ENCODE measurements at places on chromosomes 7 and 10.

DNA sequence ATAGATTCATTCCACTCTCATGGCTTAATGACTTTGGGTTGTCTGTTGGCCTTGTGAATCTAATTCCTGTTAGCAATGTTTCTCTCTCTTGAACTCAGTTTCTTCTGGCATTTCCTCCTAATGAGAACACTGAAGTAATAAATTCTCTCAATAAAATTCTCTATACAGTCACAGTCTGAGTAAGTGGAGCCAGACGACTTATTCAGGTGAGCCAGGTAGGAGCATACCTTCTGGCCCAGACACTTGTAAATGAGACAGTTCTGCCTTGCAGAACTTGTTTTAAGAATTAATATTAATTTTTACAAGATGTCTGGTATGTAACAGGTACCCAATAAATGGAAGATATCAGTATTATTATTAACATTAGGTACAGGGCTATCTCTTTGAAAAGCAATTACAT lies 28.6 kb upstream of the AGR2 start:
- DNase-seq: no peak

- no peak for DNase-seq
Measured at GRCh38 chr7:38840736-38841460, 68.1 kb downstream of the VPS41 start.

- no peak for DNase-seq
Measured at GRCh38 chr10:46541017-46541661, 15.3 kb downstream of the GPRIN2 start.

DNA sequence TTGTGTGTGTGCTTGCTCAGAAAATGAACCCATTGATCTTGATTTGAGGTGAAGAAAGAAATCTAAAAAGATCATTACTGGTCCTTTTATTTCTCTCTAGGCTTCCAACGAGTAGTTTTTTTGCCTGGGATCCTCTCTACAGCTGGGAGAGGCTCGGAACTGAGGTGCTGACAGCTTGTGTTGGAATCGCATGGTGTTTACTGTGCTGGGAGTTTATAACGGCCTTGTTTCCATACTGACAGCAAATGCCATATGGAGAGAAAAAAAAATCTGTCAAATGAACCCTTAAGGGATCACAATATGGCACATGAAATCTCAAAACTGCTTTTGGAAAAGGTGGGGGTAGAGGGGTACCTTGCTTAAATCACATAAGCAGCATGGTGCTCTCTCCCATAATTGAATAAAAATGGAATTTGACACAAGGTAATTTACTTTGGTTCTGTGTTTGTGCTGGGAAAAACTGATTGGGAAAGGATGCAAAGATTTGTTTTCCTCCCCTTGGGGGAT lies 165.0 kb downstream of the RGS10 start:
- DNase-seq: no peak

GRCh38 chr7:34759477-34760125 lies 101.6 kb downstream of the NPSR1 start:
- DNase-seq: no peak

DNA sequence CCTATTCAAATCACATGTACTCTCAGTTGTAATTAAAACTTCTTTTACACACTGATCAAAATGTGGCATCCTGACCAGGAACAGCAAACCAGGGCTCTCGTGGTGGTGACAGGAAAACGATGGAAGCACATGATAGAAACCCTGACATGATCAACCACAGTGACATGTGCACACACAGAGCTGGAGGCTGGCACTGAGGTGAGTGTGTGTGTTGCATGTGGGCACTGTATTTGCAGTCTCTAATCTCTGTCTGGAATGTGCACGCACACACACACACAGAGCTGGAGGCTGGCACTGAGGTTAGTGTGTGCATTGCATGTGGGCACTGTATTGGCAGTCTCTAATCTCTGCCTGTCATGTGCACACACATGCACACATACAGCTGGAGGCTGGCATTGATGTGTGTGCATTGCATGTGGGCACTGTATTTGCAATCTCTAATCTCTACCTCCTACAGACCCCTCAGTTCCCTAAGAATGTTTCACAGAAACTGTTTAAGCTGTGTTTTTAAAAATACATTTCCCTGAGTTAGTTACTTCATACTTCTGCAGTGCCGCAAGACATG lies 406.9 kb downstream of the SFMBT2 start:
- no peak for DNase-seq

- DNase-seq: no peak
Measured at GRCh38 chr7:31284106-31284505, 56.4 kb downstream of the NEUROD6 start.

- no peak for DNase-seq
Measured at GRCh38 chr7:27677912-27678612, 15.4 kb upstream of the HIBADH start.

DNA sequence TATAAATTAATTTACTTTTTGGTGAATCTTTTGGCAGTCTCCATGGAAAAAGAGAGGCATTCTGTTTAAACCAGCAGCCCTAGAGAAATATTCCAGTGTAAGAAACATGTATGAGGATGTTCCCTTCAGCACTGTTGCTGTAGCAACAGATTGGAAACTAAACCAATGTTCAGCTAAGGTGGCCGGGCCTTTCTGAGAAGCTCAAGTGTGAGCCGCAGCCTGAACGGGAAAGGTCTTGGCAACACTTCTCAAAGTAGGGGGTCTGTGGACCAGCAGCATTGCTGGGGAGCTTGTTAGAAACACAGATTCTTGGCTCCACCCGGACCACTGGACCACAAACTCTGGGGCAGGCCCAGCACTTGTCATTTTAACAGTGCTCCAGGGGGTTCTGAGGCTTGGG lies 36.2 kb downstream of the RAMP3 start:
- DNase-seq: no peak

- no peak for DNase-seq
Measured at GRCh38 chr7:77796960-77797359, 1.3 kb downstream of the TMEM60 start.

GRCh38 chr10:70557086-70557845 lies 45.3 kb downstream of the PRF1 start:
- no peak for DNase-seq

DNA sequence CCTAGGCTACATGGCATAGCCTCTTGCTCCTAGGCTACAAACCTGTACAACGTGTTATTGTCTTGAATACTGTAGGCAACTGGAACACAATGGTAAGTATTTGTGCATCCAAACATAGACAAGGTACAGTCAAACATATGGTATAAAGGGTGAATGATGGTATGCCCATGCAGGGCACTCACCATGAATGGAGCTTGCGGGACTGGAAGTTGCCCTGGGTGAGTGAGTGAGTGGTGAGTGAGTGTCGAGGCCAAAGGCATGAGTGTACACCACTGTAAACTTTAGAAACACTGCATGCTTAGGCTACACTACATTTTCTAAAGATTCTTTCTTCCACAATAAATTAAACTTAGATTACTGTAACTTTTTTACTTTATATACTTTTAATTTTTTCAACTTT lies 165.7 kb downstream of the PARD3 start:
- no peak for DNase-seq

- DNase-seq: no peak
Measured at GRCh38 chr7:108484137-108484536, 27.9 kb upstream of the NRCAM start.

DNA sequence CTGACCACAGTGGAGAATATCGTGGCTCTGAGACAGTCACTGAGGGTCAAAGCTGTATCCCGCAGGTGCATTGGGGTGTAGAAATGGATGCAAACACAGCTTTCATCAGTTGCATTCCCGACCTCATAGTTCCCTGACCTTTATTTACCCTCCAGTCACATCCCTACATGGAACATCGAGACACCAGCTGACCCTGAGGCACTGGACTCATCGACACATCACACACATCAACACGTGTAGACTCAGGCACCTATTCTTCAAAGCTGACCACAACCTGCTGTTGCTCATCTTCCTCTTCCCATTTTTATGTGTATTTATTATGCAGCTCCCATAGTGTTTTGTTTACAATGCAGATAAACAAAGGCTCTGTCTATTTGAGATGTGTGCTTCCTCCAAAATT lies 396.9 kb upstream of the NRP1 start:
- no peak for DNase-seq

GRCh38 chr7:127150543-127150942 lies 102.2 kb downstream of the GRM8 start:
- DNase-seq: no peak

DNA sequence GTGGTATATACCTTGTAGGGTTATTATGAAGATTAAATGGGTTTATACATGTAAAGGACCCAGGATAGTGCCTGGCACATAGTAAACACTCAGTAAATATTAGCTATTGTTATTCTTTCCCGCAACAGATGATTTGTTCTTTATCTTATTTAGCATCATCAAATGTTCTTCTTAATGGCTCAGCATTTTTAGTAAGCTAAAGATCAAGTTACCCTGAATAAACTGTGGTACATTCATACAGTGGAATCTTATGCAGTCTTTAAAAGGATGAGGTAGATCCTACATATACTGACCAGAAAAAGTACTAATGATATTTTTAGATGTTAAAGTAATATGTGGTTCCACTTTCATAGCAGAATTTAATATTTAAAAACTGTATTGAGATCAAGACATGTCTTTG lies 65.4 kb downstream of the ST7 start:
- DNase-seq: no peak

GRCh38 chr10:12238821-12239220 lies 42.8 kb downstream of the CDC123 start:
- no peak for DNase-seq

DNA sequence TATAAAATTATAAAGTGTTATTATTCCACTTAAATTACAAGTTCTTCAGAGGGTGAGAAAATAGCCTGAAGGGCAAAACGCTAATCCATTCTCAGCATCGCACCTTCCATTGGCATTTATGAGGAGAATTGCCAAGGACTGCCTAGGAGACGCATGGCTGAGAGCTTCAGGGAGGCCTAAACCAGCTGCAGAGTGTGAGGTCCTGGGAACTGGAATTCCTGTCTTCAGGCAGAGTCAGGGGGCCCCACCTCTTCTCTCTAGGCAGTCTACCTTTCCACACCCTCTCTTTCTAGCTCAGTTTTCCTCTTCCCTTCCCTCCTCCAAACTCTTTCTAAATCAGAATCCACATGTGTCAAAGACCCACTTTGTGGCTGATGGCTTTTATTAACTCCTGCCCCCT lies 35.3 kb downstream of the LRRC72 start:
- DNase-seq: no peak

DNA sequence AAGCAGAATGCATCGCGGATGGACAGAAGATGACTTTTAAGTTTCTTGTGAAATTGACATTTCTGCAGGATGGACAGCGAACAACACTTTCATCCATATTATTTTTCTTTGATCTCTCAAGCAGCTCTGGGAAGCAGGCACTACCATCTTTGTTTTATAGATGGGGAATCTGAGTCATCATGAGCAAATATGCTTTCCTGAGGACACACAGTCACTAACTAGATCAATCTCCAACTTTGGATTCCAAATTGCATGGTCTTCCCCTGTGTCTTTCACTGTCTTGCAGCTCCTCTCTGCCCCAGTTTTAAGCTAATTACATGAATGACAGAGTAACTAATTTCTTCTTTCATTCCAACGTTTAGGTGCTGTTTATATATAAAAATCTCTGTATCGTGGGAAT lies 201.5 kb downstream of the ADAM12 start:
- no peak for DNase-seq

- DNase-seq: no peak
Measured at GRCh38 chr7:150371996-150372270, 3.3 kb downstream of the REPIN1 start.

GRCh38 chr7:28565980-28566379 lies 153.7 kb downstream of the CREB5 start:
- DNase-seq: no peak

DNA sequence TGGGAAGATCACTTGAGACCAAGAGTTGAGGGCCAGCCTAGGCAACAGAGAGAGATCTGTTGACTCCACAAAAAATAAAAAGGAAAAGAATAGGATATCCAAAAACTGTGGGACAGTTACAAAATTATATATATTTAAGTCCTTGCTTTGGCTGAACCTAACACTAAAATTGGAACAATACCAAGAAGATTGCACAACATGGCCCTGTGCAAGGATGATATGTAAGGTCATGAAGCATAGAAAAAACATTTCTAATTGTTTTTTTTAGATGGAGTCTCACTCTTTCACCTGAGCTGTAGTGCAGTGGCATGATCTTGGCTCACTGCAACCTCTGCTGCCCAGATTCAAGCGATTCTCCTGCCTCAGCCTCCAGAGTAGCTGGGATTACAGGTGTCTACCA lies 139.0 kb downstream of the TPST1 start:
- no peak for DNase-seq

DNA sequence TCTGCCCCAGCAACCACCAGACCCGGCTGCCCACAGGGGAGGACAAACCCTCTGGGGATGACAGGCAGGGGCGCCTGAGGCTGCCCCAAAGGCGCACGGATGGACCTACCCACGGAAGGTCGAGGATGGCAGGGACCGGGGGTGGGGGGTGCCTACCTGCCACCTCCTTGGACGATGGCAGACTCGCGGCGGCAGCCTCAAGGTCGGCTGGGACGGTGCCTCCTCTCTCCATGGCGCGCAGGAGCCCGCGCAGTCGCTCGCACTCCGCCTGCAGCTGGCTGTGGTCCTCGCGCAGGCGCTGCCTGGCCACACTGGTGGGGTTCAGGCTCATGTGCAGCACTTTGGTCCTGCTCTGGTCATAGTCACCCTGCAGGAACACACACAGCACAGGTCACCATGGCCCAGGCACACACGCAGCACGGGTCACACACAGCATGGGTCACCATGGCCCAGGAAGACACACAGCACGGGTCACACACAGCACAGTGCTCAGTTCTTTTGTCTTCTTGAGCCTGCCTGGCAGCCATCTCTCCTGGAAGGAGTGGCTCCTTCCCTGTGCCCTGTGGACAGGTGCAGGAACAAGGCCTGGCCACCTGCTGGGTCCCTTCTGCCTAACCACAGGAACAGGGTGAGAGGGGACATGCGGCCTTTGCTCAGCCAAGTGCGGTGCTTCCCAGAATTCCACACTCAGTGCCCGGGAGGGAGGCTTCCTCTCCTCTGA lies 266.6 kb downstream of the ELFN1 start:
- DNase-seq: no peak

DNA sequence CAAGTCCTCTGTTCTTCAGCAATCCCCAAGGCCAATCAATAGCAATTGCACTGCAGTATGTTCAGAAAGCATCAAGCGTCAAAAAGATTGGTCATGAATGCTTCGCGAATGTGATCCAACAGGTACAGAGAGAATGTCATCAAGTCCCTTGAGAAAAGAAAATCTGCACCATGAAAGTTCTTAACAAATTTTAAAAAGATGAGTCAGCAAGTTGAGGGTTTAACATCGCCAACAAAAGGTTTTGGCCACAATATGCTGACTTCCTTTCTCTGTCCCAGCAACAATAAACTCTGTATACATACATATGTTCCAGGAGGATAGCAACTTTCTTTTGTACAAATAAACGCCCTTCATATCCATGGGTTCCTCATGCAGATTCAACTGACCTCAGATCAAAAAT lies 168.5 kb upstream of the C7orf33 start:
- DNase-seq: no peak

DNA sequence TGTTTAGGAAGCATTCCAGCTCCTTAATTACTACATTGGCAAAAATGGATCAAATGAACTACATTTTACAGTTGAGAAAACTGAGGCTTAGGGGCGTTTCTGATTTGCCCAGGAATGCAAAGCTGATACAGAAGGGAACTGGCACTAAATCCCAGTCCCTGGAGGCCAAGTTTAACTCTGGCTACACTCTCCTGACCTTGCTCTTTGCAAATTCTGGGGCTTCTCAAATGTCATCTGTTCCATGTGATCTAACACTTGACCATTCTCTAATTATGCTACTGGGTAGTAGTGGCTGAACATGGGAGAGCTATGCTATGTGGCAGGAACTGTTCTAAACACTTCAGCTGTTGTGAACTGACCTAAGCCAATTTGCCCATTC lies 11.3 kb upstream of the HABP2 start:
- DNase-seq: no peak

Measured in effector memory CD4-positive, alpha-beta T cell (primary cell).